Effector memory CD8-positive, alpha-beta T cell (primary cell): ENCODE measurements at places on chromosomes 6 and 20.

- DNase-seq, result no peak
These were observed 46.8 kb downstream of the PCNA start for GRCh38 chr20:5072756-5073659.

- no peak for DNase-seq
These were observed 5.6 kb upstream of the CNPY3 start for GRCh38 chr6:42923666-42924065.

- no peak for DNase-seq
These were observed 42.5 kb downstream of the SLC2A12 start for GRCh38 chr6:134009876-134010275.

DNA sequence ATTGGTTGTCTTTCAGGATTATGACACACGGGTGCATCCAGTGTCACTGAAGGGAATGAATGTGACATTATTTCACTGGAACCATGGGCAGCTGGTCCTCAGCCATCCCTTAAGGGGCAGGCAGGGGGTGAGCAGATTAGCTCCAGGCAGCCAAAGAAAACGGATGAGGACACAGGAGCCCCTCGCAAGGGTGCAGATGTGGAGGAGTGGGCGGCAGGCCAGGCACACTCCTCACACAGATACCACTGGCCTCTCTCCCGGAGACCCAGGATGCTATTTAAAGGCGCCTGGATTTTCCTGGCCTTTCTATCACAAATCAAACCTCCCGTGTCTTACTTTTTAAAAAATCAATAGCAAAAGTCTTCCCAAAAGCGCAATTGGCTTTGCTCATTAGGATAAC lies 210.4 kb downstream of the TAF4 start:
- DNase-seq, result no peak

GRCh38 chr6:168884646-168885086 lies 369.0 kb downstream of the THBS2 start:
- peak; percentile 87 for DNase-seq

- no peak for DNase-seq
These were observed 91.9 kb downstream of the SLC24A3 start for GRCh38 chr20:19304389-19304788.

DNA sequence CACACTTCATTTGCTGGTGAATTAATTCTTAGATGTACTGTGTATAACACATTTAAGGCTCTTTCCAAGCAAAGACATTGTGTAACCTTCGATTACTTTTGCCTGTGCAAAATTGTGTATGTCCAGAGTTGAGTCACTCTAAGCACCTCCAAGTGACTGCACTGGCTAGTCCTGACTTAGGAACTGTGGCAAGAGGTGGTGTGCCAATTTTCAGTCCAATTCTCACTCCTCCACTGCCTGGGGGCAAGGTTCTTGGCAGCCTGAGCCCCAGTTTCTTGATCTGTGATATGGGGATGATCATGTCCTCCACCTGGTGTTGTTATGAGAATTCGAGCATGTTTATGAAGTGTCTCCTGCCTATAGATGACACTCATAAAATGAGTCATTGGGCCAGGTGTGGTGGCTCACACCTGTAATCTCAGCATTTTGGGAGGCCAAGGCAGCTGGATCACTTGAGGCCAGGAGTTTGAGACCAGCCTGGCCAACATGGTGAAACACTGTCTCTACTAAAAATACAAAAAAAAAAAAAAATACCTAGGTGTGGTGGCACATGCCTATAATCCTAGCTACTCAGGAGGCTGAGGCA lies 105.3 kb upstream of the CDYL start:
- no peak for DNase-seq

DNA sequence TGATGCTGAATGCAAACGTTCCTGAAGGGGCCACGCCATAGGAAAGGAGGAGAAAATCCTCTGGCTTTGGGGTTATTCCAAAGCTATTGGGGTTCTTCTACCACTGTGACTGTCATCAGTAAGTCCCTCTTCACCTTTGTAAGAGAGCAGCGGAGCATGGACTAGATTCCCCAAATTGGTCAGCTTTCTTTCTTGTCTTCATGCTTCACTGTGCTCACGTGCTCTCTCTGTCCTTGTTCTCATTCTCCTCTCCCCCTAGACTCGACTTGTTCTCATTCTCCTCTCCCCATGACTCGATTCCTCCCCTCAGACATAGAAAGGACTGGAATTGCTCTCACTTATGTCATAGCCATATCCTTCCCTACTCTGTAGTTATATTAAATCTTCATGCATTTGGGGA lies 54.8 kb upstream of the ADGRG6 start:
- no peak for DNase-seq

DNA sequence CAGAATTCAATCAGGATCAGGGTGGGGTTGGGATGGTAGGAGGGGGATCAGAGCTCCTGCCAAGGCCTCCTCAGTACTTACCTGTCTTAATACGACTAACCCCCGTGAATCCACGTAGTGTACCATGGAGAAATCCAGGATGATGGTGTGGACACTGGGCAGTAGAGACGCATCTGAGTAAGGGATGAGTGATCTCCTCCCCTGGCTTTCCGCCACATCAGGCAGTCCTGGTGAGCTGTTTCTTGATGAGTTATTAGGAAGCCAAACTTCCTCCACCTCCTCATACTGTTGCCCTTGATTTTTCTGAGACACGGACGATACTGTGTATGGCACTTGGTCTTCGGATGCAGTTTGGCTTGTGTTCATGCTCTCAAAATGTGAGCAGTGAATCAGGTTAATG lies 34.2 kb upstream of the SRPK1 start:
- no peak for DNase-seq

DNA sequence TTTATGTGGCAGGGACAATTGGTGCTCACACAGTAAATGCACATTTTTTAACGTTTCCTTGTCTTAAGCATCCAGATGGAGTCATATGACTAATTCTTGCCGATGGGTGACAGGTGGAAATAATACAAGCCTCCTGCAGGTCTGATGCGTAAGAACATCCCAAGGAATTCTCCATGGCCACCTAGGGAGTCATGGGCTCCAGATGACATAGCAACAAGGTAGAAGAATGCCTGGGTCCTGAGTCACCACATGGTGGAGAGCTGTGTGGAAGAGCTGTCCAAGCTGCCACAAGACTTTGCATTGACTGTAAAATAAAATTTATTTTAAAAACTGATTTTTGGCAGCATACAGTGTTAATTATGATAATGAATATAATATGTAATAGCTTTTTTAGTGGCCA lies 77.0 kb upstream of the MAP3K7 start:
- no peak for DNase-seq

DNA sequence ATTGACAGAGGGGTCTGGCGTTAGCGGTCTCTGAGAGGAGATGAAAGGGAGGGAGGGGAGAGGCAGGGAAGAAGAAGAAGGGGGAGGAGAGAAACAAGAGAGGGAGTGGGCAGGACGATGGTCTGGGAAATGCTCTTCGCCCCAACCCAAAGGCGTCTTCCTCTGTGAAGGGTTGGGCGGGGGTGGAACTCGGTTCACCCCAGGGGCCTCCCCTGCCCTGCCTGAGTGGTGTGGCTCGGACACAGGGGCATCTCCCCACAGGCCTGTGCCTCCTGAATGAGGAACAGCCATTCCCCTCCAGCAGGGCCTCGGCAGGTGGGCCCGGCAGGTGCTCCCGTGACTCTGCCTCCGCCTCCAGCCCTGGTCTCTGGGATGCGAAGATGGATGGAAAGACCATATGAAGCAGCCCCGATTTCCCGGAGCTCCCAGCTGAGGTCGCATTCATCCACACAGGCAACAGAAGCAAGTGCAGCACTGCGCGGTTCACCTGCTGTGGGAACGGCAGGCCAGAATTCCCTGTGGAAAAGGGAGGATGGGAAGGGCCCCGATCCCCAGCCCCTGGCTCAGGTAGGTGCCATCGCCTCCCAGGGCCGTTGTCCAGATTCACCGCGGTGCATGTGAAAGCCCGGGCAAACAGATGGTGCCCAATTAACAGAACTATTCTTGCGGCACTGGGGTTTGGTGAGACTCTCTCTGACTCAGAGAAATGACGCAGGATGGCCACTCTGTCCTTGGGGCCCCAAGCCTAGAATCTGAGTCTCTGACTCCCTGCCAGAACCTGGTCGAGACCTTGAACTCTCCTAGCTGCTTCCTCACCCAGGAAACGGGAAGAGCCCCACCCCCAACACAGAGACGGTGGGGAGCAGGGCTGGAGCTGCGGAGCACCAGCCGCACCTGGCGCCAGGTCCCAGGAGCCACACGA lies 29.4 kb upstream of the RPS6KA2 start:
- DNase-seq, result no peak

DNA sequence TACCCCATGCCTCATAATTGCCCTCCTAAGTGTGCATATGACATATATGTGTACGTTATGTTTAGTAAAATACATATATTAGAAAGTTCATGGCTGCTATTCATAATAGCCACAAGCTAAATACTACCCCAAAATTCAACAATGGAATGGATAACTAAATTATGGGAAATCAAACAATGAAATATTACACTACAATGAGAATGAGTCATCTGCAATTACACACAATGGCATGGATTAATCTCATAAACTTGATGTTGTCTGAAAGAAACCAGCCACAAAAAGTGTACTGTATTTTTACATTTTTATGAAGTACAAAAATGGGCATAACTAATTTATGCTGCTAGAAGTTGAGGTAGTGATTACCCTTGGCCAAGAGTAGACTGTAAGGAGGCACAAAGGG lies 477.0 kb downstream of the HAO1 start:
- DNase-seq, result no peak

DNA sequence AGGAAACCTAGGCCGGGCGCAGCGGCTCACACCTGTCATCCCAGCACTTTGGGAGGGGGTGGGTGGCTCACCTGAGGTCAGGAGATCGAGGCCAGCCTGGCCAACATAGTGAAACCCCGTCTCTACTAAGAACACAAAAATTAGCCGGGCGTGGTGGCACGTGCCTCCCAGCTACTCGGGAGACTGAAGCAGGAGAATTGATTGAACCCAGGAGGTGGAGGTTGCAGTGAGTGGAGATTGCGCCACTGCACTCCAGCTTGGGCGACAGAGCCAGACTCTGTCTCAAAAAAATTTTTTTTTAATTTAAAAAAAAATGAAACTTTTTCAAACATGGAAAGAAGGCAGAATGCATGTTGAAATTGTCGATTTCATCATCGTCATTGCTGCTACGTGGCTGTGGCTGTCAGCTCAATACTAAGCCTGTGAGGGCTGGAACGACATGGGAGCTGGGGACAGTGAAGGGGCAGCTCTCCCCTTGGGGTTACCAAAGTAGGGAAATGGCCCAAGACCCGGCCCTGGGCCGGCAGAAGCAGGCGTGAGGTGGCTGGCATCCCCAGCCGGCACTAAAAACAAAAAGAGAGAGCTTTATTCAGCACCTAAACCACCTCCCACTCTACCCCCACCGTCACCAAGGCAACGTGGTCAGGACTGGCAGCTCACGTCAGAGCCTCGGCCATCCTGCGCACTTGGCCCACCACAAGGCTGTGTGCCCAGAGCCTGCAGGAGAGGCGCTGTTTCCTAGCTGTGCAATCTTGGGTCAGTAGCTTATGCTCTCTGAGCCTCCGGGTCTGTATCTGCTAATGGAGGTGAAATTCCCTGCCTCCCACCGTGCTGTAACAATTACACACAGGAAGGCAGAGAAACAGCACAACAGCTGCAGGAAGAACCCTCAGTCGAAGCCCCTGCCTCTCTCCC lies 30.8 kb downstream of the AGPAT4 start:
- peak; percentile 70 for DNase-seq

DNA sequence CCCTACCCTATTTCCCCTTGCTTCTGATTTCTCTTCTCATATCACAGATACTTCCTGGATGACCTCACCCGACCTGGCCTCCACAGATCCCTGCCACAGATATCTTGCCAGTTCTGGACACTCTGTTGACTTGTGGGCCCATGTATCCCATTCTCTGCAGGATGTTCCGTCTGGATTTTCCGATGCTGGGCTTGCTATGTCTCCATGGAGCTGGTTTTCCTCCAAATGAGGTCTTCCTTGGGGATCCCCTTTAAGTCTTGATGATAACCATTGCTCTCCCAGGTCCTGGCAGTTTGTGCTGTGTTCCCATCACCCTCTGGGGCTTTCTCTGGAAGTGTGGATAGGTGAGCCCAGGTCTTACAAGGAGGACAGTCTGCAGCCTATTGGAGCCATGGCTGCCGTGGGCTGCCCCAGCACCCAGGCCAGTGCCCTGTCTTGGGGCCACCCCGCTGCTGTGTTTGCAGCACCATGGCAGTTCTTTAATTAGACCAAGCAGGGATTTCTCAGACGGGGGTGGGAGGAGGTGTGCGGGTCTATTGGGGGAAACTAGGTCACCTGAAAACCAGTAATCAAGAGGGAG lies 23.9 kb downstream of the PPP1R16B start:
- no peak for DNase-seq

- no peak for DNase-seq
These were observed 241.6 kb downstream of the PHACTR1 start for GRCh38 chr6:12958052-12958706.

GRCh38 chr6:65776332-65776731 lies 69.3 kb upstream of the EYS start:
- DNase-seq, result no peak

- DNase-seq, result no peak
These were observed 333.3 kb upstream of the KCNQ5 start for GRCh38 chr6:72288592-72288991.

- DNase-seq, result no peak
These were observed 144.0 kb downstream of the UST start for GRCh38 chr6:148890652-148891404.

DNA sequence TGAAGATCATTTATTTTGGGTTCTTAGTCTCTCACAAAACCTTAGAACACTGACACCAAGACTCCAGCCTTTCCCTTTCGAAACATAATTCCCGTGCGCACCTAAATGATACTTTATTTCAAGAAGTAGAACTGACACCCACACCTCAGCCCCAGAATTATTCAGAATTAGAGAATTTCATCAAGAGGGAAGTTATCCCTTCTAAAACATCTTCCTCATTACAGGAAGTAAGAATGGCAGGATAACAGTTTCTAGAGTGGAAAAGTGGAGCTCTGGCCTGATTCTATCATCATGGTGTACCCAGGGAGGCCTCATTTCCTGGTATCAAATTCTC lies 1.4 kb upstream of the SRXN1 start:
- no peak for DNase-seq

DNA sequence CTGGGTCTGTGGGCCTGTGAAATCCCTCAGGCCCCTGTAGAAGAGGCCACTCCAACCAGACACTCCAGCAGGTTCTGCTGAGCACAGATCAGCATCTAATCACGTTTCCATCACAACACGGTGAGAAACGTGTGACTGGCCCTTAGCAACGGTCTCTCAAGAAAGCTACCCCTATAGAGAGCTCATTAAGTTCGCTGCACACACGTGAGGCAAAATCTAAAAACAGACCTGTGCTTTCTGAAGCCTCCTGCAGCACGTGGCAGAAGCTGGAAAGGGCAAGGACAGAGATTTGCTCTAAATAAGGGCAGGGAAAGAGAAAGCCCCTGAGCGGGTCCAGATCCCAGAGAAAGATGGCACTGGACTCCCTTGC lies 56.5 kb downstream of the GPR6 start:
- no peak for DNase-seq

GRCh38 chr6:73797861-73798260 lies 101.9 kb downstream of the CD109 start:
- DNase-seq, result no peak

DNA sequence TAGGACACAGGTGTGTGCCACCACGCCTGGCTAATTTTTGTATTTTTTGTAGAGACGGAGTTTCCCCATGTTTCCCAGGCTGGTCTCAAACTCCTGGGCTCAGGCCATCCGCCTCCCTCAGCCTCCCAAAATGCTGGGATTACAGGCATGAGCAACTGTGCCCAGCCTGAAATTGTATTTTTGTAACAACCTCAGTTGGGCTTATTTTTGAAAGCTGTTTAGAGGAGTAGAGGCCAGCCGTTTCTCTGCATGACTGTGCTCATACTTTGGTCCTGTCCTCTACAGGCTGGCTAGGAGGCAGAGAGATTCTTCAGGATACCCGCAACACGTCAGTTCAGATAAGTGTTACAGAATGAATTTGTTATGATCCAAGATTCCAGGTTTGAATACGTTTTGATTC lies 22.1 kb downstream of the CAGE1 start:
- DNase-seq, result no peak

GRCh38 chr6:43980004-43980795 lies 147.1 kb downstream of the MRPL14 start:
- DNase-seq, result no peak
